ENCODE measurements at places on chromosomes 2 and 18.

DNA sequence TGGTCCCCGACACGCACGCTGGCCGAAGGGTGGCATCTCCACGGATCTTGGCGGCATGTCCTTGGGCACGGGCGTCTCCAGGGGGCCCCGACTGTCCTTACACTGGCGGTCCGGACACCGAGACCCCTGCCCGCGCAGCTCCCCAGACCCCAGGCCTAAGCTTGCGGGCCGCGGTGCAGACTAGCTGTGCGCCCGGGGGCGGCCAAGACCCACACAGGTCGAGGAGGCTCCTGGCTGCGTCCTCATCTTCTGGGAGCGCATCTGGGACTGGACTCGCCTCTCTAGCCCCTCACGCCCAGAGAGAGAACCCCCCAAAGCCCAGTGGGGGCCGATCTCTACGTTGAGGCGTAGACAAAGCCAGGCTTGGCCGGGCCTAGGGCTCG, 475 bp upstream of the TWIST2 start:
- DNase-seq: no peak

DNA sequence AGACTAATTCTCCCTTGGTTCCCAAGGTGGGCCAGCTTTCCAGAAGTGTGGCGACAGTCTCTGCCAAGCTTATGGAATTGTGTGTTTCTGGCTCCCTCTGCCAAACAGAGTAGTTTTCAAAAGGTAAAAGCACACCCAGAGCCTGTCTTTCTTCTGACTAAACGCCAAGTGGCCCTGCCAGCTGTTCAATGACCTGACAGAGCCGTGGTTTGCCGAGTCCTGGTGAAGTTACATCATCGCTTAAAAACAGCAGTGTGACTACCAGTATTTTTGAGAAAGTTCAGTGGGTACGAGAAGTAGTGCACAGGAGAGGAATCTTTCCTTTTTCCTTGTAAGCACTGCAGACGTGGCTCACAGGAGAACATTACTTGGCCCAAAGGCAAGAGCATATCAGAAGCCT, 1.9 kb downstream of the PER2 start:
- DNase-seq: peak; percentile 65

GRCh38 chr2:175552902-175553301, 371.4 kb upstream of the ATP5MC3 start:
- DNase-seq: no peak

DNA sequence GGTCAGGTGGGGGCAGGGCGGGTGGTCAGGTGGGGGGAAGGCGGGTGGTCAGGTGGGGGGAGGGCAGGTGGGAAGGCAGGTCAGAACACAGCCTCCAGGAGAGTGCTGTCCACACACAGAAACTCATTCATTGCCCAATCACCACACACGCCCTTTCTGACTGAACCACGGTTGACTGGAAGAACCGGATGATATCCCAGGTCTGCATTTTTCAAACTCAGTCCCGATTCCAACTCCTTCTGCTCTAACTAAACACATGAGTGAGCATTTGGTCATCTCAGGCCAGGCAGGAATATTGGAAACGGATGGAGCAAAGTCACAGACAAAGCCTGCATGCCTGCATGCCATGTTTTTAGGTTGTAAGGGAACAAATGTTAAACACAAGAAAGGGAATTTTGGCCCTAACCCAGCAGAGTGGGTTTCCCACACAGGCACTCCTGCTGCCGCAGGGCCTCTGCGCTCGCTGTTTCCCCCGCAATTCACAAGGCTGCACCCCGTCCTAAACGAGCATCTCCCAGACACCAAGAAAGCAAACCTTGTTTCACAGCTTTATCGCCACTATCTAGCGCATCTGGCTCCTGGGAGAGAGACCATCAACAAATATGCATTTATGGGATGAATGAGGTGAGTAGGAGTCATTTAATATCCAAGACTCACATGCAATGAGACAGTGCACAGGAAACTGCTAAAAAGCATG, 100.1 kb downstream of the ZNF516 start:
- DNase-seq: no peak

DNA sequence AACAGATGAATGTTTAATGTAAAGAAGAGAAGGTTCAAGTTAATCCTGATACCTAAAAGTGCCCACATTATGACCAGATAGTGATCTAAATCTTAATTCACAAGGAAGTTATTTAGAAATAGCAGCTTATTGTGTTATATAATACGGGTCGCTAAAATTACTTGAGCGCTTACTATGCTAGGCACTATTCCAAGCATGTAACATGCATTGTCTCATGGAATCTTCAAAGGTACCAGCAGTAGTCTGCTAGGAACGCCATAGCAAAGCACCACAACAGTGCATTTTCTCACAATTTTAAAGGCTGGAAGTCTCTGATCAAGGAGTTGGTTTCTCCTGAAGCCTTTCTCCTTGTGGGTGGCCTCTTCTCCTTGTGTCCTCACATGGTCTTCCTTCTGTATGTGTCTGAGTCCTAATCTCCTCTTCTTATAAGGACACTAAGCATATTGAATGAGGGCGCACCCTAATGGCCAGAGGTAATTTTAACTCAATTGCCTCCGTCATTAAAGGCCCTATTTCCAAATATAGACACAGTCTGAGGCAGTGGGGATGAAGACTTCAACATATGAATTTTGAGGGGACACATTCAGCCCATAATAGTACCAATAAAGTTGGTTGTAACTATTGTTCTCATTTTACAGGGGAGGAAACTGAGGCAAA, 118.4 kb downstream of the LRRC30 start:
- DNase-seq: no peak

DNA sequence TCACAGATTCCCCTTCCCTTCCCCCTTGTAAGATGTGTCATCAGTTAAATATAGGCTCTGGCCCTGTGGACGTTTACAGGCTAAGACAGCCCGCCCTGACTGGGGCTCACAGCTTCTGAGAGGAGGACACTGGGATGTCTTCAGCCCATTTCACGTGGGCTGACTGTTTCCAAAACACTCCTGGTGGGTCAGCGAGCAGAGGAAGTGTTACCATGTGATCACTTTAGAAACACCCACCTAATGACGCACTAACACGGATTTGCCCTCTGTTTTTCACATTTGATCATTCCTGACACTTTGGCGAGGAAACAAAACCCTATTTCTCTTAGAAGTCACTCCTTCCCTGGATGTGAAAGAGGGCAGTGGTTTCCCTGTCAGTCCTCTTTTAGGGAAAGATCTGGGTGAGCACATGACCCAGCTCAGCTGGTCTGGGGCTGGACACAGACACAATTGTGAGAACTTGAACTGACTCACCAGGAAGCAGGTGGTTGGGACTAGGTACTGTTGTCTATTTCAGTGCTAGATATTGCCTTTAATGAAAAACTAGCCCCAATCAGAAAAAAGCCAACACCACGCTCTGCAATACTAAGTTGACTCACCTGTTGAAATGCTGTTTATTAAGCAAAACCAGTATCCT, 38.8 kb downstream of the BMP10 start:
- no peak for DNase-seq

DNA sequence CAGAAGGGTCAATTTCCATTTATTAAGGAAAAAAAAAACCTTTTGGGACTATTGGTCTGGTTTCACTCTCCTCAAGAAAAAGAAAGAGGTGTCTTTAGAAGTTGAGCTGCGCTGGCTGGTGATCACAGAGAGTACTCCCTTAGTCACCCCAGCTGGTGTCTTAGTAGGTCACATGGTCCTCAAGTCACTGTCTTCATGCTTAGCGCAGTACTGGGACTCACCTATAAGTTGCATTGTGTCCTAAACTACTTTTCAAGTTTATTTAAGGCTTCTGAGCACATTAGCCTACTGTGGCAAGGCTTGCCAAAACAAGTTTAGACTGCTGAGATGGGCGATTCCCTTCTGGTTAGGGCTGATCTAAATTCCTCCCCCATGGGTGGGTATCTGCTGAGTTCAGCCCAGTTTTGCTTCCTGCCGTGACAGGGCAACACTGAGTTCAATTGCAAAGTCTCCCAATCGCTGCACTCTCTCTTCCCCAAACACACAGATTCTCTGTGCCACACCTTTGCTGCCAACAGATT, 824.9 kb upstream of the CRIM1 start:
- DNase-seq: no peak

DNA sequence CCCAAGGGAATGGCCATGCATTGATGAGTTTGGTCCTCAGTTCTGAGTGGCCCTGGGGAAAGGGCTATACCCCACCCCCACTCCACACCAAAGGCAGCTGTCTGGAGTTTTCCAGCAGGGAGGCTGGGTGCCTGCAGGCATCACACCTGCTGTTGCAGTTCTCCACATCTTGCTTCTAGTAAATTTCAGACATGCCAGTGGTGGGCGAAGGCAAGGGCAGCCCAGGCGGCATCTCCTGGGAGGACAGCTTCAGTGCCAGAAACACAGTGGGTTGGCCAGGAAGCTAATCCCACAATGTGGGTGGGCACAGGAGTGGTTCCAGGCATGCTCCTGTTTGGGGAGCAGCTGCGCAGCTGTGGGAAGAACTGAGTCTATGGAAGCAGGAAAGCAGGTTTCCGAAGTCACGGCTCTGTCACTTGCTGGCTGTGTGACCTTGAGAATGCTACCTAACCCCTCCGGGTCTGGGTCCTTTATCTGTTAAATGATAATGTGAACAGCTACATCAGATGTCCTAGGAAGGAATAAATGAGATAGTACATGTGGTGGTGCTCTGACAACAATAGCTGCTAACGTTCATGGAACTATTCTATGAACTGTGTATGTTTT, 84.6 kb upstream of the SPTBN1 start:
- DNase-seq: no peak

- no peak for DNase-seq
Measured at GRCh38 chr2:26640331-26640745, 828 bp downstream of the CIB4 start.

DNA sequence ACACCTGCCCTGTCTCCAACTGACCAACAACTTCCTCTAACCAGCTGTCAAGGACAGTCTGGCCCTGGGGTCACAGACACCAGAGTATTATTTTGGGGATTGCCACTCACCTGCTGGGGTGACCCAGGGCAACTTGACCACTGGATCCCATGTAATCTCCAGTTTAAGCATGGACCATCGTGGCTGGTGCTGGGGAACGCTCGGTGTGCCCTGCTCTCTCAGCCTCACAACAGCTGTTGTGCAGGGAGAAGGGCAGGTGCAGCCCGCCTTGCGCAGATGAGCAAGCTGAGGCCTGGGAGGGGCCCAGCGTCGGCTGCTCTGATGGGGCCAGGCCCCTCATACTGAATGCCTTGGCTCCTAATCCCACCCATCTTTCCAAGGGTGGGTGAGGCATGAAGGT, 21.0 kb upstream of the INHBB start:
- DNase-seq: no peak

DNA sequence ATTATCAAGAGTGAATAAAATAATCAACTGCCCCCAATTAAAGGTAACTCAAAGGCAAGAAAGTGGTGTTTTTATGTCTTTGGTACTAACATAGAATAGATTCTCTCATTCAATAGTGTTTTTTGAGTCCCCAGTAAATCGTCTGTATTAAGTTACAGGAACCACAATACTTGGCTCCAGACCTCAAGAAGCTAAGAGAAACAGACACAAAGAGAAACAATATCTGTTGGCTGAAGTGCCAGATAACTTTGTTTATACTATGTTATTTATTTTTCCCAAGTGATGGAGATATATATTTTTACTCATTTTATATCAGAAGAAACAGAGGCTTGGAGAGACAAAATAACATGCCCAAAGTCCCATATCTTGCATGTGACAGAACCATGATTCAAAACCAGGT, 201.7 kb upstream of the HNRNPA3 start:
- no peak for DNase-seq

DNA sequence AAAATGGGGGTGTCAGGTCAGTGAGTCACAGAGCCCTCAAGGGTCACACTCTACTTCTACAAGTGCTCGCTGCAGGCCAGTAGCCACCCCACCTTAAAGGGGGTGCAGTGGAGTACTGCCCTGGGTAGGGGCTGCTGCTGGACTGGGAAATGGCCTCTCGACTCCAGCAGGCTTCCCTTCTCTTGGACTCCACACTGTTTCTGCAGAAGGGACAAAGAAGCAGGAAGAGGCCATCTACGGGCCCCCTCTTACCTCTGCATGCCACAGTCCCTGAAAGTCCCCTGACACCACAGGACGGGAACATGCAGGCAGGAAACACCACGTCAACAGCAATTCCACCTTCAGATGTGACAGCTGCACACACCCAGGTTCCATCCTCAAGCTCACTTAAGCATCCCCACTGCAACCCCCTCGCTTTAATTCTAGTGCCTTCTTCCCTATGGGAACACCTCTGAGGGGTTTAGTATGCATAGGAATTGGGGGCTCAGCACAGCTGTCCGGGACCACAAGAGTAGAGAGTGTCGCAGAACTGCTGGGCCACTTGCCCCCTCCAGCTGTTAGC, 22.3 kb downstream of the SNED1 start:
- DNase-seq: no peak

DNA sequence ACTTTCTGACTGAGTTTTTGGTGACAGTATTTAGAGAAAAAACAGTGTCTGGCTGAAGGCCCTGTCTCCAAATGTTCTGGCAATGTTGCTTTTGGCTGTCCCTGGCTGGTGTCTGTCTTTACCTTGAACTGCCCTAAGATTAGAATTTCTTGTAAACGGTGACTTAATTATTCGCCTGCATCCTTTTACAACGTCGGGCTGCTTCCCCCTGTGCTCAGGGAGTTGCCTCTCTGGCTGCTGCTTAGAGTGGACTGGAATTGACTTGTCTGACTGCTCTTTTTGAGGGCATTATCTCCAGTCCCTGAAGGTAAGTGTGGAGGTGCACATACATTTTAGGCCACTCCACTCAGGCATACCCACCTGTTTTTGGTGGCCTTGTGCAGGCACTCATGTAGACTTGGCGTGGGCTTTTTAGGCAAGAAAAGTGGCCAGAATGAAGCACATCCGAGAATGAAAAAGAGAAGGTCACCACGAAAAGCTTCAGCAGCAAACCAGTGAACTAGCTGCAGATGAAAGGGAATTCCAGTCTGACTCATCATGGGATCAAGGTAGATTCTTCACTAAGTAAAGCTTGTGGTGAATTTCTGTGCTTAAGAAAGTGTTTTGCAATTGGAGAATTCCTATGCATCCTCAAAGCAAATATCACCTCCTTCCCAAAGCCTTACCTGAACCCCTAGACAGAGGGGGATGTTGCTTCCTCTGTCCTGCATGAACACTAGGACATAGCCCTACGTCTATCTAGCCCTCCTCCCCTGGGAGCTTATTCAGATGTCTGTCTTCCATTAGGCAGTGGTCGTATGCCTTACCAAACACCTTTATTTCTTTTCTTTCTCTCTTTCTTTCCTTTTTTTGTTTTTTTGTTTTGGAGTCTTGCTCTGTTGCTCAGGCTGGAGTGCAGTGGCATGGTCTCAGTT, 230.3 kb upstream of the TRIB2 start:
- no peak for DNase-seq
